ENCODE measurements at places on chromosomes 11 and 22.

DNA sequence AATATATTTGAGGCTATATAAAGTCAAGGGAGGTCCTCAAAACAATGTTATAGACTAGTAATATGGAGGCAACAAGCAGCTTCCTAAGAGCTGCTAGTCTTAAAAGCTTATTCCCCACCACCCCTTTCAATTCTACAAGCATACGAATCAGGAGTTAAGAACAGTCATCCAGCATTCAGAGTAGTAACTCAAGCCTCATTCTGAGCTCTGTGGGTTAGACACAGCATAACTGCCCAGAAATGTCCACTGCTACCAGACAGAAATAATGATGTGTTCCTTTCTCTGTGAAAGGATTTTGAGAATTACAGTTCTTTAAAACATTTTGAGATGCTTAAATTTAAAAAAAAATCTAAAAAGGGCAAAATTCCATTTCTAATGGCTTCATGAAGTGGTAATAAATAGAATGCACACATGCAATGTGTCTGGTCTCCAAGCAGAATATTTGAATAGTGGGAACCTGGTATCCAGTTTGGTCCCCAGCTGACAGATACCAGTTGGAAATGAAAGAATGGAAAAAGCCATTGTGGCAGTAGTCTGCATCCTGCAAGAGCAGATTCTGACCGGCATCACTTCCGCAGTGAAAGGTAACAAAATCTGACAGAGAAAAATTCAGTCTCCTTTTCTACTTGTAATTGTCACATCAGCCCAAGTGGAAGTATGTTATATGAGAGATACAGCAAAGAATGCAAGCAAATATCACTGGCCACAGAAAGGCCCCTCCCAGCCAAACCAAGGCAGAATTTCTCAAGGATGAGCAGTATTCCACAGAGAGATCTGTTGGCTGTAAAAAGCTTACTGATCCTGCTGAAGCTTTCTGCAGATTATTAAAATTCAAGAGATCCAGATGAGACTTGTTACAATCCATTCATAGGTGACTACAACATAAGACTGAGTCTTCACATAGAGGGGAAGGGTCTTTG, 310.8 kb upstream of the PITPNB start:
- no peak for DNase-seq

DNA sequence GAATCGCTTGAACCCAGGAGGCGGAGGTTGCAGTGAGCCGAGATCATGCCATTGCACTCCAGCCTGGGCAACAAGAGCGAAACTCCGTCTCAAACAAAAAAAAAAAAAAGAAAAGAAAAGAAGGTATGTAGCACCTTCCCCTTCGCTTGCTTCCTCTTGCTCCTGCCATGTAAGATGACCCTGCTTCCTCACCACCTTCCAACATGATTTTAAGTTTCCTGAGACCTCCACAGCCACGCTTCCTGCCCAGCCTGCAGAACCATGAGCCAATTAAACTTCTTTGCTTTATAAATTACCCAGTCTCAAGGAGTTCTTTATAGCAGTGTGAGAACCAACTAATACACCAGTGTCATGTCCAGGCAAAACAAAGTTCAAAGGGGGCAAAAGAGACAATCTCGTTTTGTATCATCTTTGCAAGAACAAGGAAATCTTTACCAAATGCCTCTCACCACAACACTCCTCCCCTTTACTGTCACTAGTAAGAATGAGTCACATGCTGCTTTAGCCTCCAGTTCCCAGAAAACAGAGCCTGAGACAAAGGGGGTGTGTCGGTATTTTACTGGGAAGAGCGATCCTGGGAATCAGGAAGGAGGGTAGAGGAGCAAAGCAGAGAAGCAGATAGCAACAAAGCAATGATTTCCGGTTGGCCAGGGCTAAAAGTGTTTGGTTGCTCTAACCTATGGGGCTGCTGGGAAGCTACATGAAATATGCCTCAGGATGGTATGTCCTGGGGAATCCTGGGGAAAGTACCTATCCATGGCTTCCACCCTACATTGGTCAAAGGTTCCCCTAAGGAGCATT, 10.5 kb upstream of the MCHR1 start:
- DNase-seq, result no peak

DNA sequence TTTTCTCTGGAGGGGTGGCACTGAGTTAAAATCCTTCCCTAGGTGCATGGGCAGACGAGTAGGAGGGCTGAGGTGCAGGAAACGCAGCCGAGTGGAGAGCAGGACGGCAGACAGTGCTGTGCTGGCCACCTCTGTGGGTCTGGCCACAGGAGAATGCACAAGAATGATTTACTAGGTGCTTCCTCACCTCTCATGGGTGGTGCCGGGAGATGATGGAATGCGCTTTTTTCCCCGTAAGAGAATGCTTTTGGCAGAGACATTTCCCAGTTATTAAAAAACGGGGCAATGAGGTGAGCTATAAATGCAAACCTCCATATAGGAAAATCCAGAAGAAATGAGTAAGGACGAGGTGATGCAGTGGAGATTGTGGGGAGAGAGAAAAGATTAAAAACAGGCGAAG, 86.1 kb downstream of the ADAMTS15 start:
- no peak for DNase-seq

GRCh38 chr11:78622666-78623065, 48.0 kb upstream of the NARS2 start:
- DNase-seq, result no peak

DNA sequence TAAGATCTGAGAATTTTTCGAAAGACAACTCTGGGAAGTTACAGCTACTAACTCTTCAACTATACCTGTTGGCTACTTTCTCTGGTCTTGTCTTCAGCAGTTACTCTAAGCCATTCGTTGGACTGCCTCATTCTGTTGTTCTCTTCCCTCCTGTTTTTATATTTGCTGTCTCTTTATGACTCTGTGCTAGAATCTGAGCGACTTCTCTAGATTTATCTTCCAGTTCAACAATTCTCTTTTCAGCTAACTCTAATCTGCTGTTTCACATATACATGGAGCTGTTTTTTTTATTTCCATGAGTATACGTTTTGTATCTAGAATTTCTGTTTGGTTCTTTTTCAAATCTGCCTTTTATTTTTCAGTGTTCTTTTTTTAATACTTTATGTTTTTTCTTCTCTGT, 127.4 kb upstream of the SORL1-AS1 start:
- no peak for DNase-seq

- DNase-seq, result no peak
These were observed 135.4 kb upstream of the LARGE1 start for GRCh38 chr22:34055525-34056200.

- DNase-seq, result no peak
These were observed 87.3 kb downstream of the SIK3 start for GRCh38 chr11:117010808-117011540.

GRCh38 chr11:9862981-9863380, 199.1 kb downstream of the SWAP70 start:
- DNase-seq, result no peak

GRCh38 chr22:20203142-20203551, 52.3 kb upstream of the CCDC188 start:
- no peak for DNase-seq

GRCh38 chr11:119538753-119539152, 115.8 kb upstream of the THY1 start:
- DNase-seq, result no peak

GRCh38 chr22:19873138-19873959, 18.7 kb upstream of the GNB1L start:
- no peak for DNase-seq

GRCh38 chr11:15800111-15800800, 556.1 kb downstream of the SOX6 start:
- DNase-seq, result no peak

Measured in stimulated activated naive CD4-positive, alpha-beta T cell treated with Interleukin-2 at 50 U/mL for 16 hours (primary cell).